ENCODE measurements at places on chromosomes 16 and 17. TPM values are rescaled to one million over a fixed set of nuclear protein-coding genes. Genes with fewer than 3 reads are reported as not detected.

APOBR gene
- total RNA-seq = 5.5 TPM

C16orf96 gene
- 0.16 TPM for total RNA-seq

SSH2 gene
- 37.5 TPM for total RNA-seq

ABCC11 gene
- total RNA-seq = 0.54 TPM

LRRC36 gene
- 0.81 TPM for total RNA-seq

- peaks cover 46% of the 10 kb centered on the region for H3K36me3 ChIP-seq
- no peak overlapping the region for H3K27ac ChIP-seq
- no peak overlapping the region for H3K4me3 ChIP-seq
- peaks cover 20% of the 10 kb centered on the region for H3K4me1 ChIP-seq
Observed at GRCh38 chr17:46038937-46039336, 39.9 kb downstream of the STH start.

DNA sequence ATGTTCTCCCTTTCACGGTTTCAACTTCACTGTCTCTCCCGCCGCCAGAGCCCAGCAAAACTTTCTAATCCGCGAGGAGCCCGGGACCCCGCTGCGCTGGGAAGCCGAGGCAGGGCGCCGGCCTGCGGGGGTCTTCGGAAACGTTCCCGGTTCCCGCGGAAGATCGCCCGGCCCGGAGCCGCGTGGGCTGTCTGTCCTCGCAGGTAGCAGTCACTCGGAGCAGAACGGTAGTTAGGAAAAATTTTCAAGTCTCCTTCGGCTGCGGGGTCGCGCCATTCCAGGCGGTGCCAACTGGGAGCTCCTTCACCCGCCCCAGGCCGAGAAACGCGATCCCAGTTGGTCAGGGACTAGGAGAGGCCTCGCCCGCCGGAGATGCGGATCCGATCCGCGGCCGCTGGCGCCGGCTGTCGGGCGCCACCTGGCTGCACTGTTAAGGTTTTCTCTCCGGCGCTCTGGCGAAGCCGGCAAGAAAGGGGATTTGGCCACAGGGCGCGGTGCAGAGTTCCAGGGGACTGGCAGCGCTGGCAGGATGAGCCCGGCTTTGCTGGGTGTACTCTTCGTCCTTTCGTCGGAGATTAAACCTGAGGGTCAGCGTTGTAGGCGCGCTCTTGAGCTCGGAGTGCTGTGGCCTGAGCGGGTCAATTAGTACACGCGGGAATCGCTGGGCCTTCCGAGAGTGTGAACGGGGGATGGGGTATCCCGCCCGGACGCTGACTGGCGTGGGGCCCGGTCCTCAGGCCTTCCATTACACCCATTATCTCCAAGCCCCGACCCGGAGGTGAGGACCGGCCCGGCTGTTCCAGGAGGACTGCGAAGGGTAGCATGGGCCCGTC, 135.4 kb downstream of the KCNJ12 start:
- H3K4me1 ChIP-seq = peaks cover 9% of the 10 kb centered on the region
- peak; percentile 71 for DNase-seq
- H3K4me3 ChIP-seq = peak overlapping the region; percentile 66

DNA sequence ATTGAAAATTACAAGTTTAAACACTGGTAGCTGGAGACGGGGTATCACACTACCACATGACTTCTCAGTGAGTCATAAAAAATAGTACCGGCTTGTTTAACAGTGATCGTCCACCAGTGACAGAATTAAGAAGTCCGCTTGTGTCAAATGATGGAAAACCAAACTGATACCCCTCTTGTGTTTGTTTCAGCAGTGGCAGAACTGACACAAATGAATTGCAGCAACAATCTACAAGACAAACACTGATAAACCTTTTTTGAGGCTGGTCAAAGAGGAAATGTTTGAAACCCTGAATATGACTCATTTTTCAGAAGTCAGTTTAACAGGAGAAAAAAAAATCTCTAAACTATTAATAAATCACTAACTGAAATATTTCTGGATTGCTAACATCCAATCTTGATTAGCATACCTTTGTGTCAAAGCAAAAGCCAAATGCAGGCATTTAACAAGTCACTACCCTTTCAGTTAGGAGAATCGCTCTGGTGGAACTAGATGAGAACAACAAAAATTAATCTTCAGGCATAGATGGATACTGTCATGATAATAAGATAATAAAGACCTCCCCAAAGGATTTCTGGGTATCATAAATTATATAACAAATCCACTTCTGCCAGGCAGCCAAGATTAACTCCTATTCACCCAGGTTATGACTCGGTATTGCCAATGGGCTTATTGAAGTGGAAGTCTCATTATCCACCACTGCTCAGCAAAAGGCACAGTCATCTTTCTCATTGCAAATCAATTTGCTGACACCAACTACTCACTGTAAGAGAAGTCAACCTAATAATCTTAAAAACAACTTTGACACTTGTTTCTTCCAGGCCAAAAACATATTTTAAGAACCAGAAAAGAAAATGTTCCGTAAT, 20.8 kb downstream of the DCUN1D3 start:
- peaks cover 49% of the 10 kb centered on the region for H3K4me1 ChIP-seq
- H3K4me3 ChIP-seq = peak overlapping the region; percentile 7
- peak overlapping the region; percentile 70 for H3K27ac ChIP-seq
- no peaks in the 10 kb centered on the region for H3K27me3 ChIP-seq
- H3K36me3 ChIP-seq = peaks cover 23% of the 10 kb centered on the region

- H3K4me1 ChIP-seq = peaks cover 5% of the 10 kb centered on the region
- DNase-seq = peak; percentile 96
- H3K4me3 ChIP-seq = no peak overlapping the region
- peaks cover 2% of the 10 kb centered on the region for H3K27me3 ChIP-seq
Observed at GRCh38 chr16:85819245-85819644, 19.8 kb downstream of the COX4I1 start.

- no peak overlapping the region for H3K27ac ChIP-seq
- peaks cover 16% of the 10 kb centered on the region for H3K27me3 ChIP-seq
- peaks cover 3% of the 10 kb centered on the region for H3K4me1 ChIP-seq
- DNase-seq = peak; percentile 92
Observed at GRCh38 chr16:77236063-77236511, 36.9 kb downstream of the SYCE1L start.

GRCh38 chr17:17180141-17180603, 26.0 kb downstream of the PLD6 start:
- no peaks in the 10 kb centered on the region for H3K27me3 ChIP-seq
- H3K4me1 ChIP-seq = peaks cover 81% of the 10 kb centered on the region

DNA sequence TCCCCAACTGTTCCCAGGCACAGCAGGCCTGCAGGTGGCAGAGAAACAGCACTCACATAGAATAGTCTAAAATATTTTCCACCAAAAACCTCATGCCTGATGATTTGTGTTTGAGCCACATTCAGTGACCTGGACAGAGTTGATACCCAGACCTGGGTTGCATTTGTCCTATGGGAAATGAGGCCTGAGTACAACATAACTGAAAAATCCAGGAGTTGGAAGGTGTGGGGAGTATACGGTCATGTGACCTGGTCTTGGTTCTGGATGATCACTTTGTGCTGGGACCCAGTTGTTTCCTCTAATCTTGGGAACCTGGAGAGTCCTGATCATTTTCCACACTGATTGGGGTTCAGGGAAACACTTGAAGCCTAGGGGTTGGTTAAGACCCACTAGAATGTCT, 200.3 kb upstream of the MPHOSPH6 start:
- no peak overlapping the region for H3K27ac ChIP-seq
- no peak for DNase-seq
- H3K27me3 ChIP-seq = no peaks in the 10 kb centered on the region

DNA sequence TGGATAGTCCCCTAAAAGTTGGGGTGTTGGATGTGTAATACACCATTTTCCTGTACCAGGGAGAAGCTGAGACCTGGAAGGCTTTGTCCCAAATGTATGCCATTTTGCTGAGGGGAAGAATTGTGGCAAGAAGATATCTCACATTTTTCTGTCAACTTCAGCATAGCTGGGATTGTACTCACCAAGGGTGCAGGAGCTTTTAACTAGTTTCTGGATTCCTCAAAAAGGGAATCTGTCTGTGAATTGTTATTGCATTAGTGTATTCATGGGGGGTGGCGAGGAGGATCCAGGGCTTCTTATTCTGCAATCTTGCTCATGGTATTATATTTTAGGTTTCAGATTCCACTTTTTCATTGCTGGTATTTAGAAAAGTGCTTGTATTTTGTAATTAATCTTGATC, 208.2 kb upstream of the MYOCD start:
- no peak overlapping the region for H3K27ac ChIP-seq
- DNase-seq = no peak
- H3K4me1 ChIP-seq = no peaks in the 10 kb centered on the region

DNA sequence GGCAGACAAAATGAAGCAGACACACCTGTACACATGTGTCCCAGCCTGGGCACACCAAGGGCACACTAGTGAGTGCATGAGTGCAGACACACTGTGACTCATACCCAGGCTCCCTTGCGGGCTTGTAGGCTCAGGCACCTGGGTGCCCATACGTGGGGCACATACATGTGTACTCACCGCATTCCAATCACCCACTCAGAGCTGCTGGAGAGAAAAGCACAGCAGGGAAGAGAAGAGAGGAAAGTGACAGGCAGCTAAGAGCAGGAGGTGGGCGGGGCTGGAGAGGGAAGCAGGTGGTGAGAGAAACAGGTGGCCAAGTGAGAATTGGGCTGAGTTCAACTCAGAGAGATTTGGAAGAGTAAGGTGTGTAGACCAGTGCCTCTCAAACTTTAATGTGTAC, 54.0 kb downstream of the TMEM132E start:
- no peaks in the 10 kb centered on the region for H3K36me3 ChIP-seq
- DNase-seq = no peak
- H3K4me1 ChIP-seq = peaks cover 3% of the 10 kb centered on the region
- no peak overlapping the region for H3K4me3 ChIP-seq
- no peak overlapping the region for H3K27ac ChIP-seq

DNA sequence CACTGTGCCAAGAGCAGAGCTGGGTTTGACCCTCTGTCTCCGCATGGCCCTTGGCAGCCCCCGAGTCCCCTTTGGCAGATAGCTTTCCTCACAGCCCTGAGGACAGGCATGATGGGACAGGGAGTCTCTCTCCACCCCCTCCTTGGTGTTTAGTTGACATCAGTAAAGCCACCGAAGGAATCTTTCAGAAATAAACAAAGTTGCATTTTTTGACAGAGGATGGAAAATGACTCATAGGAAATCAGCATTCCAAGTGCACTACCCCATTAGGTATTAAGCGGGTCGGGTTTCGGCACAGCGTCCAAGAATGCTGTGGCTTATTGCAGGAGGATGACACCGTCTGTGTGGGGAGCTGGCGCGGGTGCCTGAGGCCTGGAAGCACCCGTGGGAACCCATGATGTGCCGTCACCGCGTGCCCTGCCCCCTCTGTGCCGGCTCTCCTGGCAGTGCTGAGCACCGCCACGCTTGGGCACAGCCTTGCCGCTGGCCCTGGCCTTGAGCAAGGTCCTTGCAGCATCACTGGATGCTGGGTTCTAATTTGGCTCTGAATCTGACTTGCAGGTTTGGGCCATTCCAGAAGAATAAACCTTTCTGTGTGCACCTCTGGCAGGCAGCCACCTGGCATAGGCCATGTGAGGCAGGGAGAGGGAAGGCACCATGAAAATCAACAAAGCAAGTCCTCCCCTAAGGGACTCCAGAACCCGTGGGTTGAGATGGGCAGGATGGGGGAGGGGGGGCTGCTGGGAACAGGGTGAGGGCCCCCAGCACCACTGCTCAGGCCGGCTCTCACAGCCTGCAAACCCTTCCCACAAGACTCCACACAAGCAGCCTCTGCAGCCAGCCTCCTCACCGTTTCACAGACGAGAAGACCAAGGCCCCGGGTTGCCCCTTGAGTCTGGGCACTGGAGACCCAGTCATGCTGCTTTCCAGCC, 50.5 kb upstream of the ZNF469 start:
- DNase-seq = no peak
- H3K27me3 ChIP-seq = peaks cover 6% of the 10 kb centered on the region
- H3K27ac ChIP-seq = no peak overlapping the region
- peaks cover 7% of the 10 kb centered on the region for H3K4me1 ChIP-seq
- no peak overlapping the region for H3K4me3 ChIP-seq

- peak within 1 kb of the TSS; percentile 34 for H3K4me3 ChIP-seq
- H3K36me3 ChIP-seq = peaks cover 14% of the 10 kb centered on the region
- H3K27ac ChIP-seq = peak within 1 kb of the TSS; percentile 75
- DNase-seq = peak; percentile 91
Observed at GRCh38 chr17:4903051-4903818, at the start of gene CHRNE. CHRNE (minus strand) TSS chr17:4903098; CDS start chr17:4903063, 35 bp downstream.

DNA sequence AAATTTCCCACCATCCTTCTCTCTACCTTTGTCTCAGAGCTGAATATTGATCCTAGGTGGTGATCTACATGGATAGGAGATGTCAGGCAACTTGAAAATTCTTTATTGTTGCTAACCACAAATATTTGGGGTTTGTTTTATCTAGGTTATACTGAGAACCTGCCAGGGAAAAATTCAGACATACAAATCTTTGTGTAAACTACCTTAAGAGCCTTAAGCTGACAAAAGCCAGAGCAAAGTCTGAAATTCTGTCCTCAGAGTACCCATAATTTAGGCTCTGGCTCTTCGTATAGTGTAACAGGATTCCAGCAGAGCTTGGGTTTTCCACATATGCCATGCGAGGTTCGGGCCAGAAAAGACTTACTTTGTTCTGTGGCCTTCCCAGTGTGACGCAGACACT, 406.7 kb upstream of the MAF start:
- no peaks in the 10 kb centered on the region for H3K36me3 ChIP-seq
- no peak for DNase-seq
- H3K4me3 ChIP-seq = no peak overlapping the region
- H3K27ac ChIP-seq = no peak overlapping the region
- peaks cover 3% of the 10 kb centered on the region for H3K27me3 ChIP-seq
- H3K4me1 ChIP-seq = no peaks in the 10 kb centered on the region

DNA sequence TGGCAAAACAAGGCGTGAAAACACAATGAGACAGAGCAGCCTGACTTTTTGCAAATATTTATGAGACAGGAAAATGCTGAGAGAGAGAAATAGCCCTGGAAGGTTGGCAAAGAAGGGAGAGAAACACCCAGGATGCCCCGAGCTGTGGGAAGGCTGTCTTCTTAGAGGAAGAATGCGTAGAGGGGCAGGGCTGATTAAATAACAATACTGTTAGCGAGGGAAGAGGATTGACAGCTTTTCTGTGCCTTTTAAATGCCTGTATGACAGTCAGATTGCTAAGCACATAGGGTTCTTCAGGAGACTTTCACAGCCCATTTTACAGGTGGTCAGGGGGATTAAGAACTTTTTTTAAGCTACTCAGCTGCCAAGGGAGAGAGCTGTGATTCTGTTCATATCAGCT, 219.2 kb downstream of the SHISA9 start:
- H3K36me3 ChIP-seq = no peaks in the 10 kb centered on the region
- peaks cover 4% of the 10 kb centered on the region for H3K27me3 ChIP-seq
- H3K4me3 ChIP-seq = no peak overlapping the region
- DNase-seq = no peak

- DNase-seq = no peak
- peaks cover 2% of the 10 kb centered on the region for H3K36me3 ChIP-seq
- no peaks in the 10 kb centered on the region for H3K27me3 ChIP-seq
- H3K27ac ChIP-seq = no peak overlapping the region
Observed at GRCh38 chr16:27777527-27777926, 227.6 kb downstream of the KATNIP start.
